ENCODE measurements at places on chromosomes 1 and 21. TPM values are rescaled to one million over a fixed set of nuclear protein-coding genes. Genes with fewer than 3 reads are reported as not detected.

The SLC22A15 gene
- polyA plus RNA-seq = 6.4 TPM

- DNase-seq = no peak
These were observed 146.2 kb upstream of the ZC3H11B start for GRCh38 chr1:219759095-219759494.

The TMPRSS3 gene
- polyA plus RNA-seq = not detected

- DNase-seq = no peak
These were observed 310.6 kb upstream of the PTBP2 start for GRCh38 chr1:96411006-96411405.

DNA sequence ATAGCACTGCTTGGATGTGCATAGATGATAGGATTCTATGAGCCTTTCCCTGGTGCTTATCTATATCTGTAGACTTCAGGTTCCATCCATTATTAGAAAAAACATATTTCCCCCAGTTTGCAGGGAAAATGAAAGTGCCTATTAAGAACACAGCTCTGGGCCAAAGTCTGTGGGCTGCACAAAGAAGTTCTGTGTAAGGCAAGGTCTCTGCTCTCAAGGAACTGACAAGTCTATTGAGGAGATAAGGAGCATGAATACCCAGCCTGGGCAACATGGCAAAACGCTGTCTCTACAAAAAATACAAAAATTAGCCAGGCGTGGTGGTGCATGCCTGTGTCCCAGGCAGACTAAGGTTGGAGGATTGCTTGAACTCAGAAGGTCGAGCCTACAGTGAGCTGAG lies 22.3 kb upstream of the SDE2 start:
- no peak for DNase-seq

- no peak for DNase-seq
These were observed 223.4 kb downstream of the DSCAM start for GRCh38 chr21:40623528-40623927.

The SH3BGR gene
- 0.23 TPM for polyA plus RNA-seq

DNA sequence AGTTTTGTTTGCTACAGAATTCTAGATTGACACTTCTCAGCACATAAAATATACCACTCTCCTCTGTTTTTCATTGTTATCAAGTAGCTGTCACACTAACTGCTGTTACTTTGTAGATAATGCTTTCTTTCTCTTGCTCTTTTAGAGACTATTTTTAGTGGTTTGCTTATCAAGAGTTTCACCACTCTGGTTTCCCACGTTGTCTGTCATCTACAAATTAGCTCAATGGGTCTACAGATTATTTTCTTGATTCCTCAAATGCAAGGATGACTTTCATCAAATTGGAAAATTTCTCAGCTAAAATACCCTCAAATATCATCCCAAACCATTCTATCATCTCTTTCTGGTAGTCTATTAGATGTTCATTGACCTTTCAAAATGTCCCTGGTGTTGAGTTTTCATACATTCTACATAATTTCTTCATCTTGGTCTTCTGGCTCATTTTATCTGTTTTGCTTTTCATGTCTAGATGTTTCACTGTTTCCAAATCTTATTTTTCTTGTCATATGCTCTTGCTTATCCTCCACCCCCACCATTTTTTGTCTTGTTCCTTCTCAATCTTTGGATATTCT lies 122.5 kb downstream of the TRIM33 start:
- no peak for DNase-seq

DNA sequence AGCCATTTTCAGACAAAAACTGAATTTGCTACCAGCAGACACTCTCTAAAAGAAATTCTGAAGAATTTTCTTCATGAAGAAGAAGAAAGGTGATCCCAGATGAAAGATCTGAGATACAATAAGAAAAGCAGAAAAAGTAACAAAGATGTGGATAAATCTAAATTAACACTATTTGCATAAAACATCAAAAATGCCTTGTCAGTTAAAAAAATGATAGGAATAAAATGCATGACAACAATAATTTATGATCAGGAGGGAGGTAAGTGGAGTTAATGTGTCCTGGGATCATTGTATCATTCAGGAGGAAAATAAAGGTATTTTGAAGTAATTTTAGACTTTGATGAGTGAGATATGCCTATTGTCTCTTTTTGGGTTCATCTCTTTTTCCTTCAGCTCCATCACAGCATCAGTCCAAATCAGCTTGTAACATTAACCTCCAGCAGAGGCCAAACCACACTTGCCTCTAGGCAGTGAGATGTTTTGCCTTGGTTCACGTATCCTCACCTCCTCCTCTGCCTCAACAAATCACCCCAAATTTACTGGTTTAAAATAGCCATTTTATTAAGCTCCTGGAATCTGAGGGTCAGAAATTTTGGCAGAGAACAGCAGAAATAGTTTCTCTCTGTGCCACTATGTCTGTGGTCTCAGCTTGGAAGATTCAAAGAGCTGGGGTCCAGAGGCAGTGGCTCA lies 76.9 kb upstream of the HIVEP3 start:
- peak; percentile 4 for DNase-seq

Measured in BJ (cell line).